ENCODE measurements at places on chromosomes 6 and 20.

DNA sequence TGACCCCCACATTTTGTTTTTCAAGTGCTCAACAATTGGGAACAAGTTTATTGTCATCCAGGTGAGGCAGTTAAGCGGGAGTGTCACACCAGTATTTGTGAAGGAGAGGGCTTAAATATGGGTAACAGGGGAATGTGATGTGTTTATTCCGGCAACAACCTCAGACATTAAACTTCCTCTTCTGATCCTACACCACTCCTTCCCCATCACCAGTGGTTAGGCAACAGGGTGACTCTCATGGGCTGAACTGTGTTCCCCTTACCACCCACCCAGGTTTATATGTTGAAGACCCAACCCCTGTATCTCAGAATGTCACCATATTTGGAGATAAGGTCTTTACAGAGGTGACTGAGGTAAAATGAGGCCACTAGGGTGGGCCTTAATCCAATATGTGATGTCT, 52.1 kb upstream of the RNF182 start:
- DNase-seq: no peak

- no peak for DNase-seq
These were observed 117.6 kb downstream of the EPB41L2 start for GRCh38 chr6:130945401-130945919.

- DNase-seq: no peak
These were observed 38.0 kb downstream of the TNFAIP3 start for GRCh38 chr6:137904822-137905617.

GRCh38 chr6:24583463-24584381, 62.3 kb downstream of the KIAA0319 start:
- DNase-seq: peak; percentile 13

GRCh38 chr6:30136570-30137286, 788 bp downstream of the TRIM40 start:
- no peak for DNase-seq

GRCh38 chr6:152587473-152587872, 49.7 kb downstream of the SYNE1 start:
- DNase-seq: no peak

GRCh38 chr20:51873652-51874051, 71.3 kb upstream of the SALL4 start:
- no peak for DNase-seq

DNA sequence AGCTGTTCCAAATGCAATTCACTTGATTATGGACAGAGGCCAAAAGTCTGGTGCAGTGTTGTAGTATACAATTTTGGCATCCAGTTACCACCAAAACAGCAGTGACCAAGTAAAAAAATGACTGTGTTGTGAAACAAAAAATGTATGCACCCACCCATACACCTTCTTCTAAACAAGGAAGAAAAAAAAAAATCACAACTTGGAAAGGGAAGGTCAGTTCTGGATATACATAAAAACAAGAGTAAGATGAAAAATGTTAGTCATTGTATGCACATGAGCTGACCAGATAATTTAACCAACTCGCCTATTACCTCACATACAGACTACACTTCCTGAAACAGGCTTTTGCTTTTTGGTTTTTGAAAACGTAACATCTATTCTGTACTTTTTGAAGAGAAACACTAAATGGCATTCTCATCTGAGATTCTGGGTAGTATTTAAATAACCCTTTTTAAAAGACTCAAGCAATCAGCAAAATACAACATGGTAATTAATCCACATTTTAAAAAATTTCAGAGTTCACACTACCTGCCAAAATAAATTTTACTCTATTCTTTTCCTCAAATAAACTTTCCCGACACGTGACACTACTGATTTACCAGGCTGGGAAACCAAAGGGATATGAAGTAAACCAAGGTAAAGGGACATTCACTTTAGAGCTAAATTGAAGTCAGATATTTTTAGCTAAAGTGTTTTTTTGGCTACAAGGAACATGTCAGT, 141.6 kb upstream of the SHLD1 start:
- DNase-seq: no peak

DNA sequence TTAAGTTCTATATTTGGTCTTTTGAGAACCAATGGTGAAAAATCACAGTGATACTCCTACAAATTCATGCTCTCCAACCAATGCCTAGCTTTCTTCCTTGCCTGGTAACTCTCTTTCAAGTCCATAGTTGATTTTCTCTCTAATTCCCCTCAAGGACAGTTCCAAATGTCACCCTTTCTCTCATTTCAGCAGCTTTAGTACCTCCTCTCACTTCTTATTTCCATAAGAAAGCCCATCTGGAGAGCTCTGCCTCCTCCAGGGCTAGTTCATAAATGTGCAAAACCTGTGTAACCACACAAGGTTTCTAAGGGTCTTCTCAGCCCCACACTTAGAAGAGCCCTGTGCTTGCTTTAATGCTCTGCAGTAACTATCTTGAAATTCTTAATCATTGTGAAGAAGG, 155.4 kb upstream of the PLCB4 start:
- no peak for DNase-seq

DNA sequence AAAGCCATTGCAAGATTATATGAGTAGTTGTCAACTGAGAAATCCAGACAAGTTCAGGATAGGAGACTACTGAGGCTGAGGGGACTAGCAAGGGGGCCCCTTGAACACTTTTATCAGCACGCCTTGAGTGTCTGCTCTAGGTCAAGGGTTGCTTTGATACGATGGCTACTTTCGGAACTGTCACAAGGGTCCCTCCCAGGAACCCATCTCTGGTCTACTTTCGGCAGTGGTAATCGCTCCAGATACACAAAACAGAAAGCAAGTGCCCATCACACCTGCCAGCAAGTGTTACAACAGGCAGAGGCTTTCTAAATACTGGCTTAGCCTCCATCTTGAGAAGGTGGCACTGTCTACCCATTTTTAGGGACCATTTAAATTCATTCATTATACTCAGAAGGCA, 61.1 kb downstream of the GJA10 start:
- no peak for DNase-seq

- no peak for DNase-seq
These were observed 72.3 kb downstream of the CD164 start for GRCh38 chr6:109309917-109310316.

GRCh38 chr20:11020712-11021111, 346.9 kb upstream of the JAG1 start:
- no peak for DNase-seq

All from NCI-H510A (cell line).